ENCODE measurements at places on chromosomes 6 and 20.

GRCh38 chr6:435441-436307, 44.1 kb downstream of the IRF4 start:
- DNase-seq: no peak

GRCh38 chr20:18090044-18090443, 32.3 kb upstream of the OVOL2 start:
- no peak for DNase-seq

GRCh38 chr6:18166312-18167036, 11.3 kb downstream of the KDM1B start:
- no peak for DNase-seq

DNA sequence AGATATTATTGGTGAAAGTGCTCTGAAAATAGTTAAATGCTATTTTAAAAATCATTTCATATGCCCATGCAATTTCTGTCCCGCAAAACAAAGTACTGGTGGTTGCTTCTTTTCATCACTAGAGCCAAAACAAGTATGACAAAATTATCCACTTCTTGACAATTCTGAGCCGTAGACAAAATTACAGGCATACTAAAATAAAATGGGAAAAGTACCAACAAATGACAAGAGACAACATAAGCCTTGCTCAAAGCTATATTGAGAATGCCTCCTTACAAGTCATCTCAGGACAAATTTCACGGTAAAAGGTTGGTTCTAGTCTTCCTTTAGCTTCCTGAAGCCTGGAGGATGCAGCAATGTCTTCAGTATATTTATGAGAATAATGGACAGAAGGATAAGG, 28.9 kb downstream of the NDRG3 start:
- no peak for DNase-seq

GRCh38 chr6:169938731-169939130, 187.3 kb downstream of the ERMARD start:
- DNase-seq: no peak

DNA sequence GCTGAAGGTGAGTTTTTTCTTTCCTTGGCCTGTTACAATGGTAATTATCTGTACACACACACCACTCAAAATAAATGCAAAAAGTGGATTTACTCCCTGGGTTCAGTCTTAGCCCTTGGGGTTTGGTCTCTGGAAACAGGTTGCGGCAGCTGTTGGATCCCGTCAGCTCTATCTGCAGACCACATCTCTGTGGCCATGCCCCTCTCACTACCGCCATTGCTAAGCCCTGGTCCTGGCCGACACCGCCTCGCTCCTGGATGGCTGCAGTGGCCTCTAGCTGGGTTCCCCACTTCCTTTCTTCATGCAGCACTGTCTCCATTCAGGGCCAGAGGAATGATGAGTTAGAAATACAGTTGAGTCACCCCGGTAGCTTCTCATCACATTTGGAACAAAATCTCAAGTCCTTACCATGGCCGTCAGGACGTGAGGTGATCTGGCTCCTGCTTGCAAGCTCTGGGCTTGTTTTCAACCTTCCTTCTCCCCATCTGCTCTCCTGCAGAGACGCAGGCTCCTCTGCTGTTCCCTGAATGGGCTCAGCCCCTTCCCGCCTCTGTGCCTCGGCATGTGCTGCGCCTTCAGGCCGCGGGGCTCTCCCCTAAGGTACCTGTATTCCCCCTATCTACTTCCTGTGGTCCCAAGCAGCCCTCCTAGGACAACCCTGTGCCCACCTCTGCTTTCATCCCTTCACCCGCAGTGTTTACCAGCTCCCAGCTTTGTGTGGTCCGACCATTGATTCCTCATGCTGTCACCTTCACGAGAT, 38.0 kb downstream of the EFCAB8 start:
- DNase-seq: no peak

GRCh38 chr6:132812255-132812732, 2.1 kb upstream of the RPS12 start:
- no peak for DNase-seq

DNA sequence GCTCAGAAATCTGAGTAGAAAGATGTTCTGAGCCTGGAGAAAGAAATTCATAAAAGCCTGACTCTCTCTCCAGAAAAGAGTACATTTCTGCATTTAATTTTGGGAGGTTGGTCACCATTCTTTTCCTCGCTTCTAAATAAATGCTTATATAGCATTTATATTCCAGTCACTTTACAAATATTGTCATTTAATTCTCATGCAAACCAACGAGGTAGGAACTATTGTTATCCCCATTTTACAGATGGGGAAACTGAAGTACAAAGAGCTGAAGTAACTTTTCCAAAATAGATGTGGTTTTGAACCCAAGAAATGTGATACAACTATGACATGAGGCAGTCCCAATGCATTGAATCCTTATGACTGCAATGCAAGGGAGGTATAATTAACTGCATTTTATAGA, 4.5 kb upstream of the TRIB3 start:
- DNase-seq: no peak
